CD4-positive, alpha-beta T cell treated with Interleukin-4 for 1 hour (primary cell): ENCODE measurements at places on chromosomes 7 and 10.

DNA sequence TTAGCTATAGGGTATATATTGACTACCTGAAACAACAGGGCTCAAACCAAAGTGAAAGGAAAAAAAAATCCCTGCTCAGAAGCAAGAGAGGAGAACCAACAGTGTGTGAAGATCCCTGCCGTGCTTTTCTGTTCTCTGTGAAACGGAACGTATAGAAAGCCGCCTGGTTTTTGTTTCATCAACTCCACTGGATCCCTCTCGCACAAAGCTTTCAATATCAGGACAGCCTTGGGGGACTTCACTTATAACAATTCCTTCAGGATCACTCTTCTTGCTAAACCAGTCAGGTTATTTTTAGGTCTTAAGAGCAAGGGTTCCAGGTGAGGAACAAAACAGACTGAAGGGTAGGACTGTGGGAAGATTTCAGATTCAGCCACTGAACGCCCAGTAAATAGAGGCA is 151.1 kb upstream of the CACNA2D1 start:
- no peak for DNase-seq

DNA sequence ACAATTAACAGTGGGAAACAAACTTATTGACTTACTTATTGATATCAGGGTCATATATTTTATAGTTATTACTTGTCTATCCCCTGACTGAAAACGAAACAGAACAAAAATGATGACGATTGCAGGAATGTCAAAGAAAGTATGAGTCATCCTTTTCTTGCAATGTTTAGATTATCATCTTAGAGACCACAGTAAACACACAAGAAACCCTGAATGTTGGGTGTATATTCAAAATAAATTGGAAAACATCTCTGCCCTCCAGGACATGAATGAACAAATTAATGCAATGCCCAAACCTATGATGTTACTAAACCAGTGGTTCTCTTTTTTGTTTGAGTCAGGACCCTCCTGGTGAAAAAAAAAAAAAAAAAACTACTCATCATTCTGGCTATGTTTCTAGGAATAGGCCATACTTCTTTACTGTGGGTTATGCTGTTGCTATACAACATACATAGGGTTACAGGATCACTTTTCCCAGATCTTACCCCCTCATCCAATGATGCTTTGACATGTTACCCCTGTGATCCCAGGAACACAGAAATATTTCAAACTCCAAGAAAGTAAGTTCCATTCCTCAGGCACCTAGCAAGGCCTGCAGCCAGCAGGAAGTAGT is 623.4 kb upstream of the IGFBP3 start:
- DNase-seq: no peak

DNA sequence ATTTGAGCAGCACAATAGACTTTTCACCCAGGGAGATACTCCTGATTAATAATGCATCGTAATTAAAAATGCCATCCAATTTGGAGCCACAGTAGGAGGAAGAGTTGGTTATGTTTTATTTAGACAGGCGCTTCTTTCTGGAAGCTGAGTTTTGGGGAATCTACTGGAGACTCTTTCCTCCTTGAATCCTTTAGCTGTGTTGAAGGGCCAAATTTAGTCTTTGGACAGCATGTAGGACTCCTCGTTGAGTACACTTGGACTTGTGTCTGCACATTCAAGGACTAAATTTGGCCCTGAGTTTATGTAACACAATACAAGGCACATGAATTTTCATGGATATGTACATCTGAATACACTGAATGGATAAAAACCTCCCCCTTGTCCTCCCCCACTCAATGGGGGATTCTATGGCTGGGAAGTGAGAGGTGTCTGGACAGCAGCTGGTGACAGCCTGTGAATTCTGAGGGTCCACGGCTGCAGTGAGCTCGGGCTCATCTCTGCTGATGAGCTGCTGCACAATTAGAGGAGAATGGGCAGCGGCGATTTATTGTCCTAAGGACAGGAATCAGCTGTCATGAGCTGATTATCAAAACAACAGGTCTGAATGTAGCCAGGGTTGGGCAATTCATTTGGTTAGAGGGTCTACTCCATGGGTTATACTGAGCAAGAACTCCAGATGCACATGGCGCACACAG is 95.2 kb downstream of the PRTFDC1 start:
- DNase-seq: no peak

GRCh38 chr10:90846746-90847145 is 11.1 kb downstream of the HTR7 start:
- no peak for DNase-seq

DNA sequence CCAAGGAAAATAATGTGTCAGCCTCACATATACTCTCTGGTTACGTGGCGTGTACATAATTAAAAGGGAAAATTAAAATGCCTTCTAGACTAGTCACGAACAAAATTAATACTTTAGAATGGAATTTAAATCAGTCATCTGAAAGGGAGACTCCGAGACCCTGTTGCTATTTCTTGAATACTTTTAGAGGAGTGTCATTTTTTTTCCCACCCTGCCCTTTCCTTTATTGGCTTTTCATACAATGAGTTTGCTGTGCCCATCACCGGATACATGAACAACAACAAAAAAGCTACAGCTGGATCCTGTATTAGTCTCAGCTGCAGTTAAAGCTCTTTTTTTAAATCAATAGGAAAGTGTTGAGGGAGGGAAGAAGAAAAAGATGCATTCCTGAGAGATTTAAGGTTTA is 20.1 kb downstream of the CYTH3 start:
- no peak for DNase-seq

GRCh38 chr10:112721080-112721698 is 228.9 kb upstream of the TCF7L2 start:
- no peak for DNase-seq

- DNase-seq: no peak
Measured at GRCh38 chr10:44856696-44857095, 54.4 kb upstream of the TMEM72 start.

DNA sequence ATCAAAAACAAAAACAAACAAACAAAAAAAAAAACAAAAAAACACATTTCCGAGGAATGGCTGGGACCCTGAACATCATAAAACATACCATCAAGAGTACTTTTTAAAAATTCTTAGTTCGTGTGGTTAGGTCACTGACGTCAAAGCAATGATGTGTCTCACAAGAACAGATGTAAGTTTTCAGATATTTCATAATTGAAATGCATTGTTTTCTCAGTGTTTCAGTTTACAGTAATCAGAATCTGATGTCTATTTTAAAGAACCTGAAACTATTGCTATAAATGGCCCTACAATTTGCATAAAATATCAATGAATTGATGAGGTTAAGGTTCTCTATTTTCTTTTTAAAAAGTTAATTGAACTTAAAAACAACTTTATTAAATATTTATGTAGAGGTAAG is 103.7 kb upstream of the HGF start:
- DNase-seq: no peak

GRCh38 chr10:17209881-17210280 is 8.4 kb upstream of the TRDMT1 start:
- no peak for DNase-seq

DNA sequence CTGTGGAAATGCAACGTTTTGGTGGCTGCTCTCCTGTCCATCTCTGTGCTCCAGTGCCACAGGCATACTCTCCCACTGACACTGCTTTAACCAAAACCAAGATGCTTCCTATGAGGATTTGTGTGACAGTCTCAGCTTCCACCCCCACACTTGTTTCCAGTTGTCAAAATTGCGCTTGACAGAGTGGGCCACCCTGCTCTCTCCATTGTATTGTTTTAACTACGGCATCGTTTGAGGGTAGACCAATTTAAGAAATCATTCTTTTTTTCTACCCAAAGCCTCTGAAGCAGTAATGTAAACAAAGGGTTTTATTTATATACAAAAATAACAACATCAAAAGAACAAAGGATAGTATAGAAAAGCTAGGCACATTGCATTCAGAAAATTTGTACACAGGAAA is 178.0 kb downstream of the INHBA start:
- no peak for DNase-seq

DNA sequence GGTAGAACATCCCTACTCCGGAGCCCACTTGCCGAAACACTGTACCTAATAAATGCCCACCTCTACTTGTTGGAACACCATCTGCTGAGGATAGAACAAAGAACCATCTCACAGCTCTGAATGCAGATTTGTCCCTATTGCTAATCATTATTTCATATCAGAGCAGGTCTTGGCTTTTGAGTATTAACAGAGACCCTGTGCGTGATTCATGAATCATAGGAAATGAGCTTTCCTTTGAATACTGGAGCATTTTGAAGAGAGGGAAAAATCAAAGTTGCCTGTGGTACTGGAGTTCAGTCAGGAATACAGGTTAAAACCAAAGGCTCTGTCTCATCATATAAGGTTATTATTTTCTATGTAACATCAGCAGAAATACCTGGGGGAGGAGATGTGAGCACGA is 1132.3 kb downstream of the XPNPEP1 start:
- DNase-seq: no peak

DNA sequence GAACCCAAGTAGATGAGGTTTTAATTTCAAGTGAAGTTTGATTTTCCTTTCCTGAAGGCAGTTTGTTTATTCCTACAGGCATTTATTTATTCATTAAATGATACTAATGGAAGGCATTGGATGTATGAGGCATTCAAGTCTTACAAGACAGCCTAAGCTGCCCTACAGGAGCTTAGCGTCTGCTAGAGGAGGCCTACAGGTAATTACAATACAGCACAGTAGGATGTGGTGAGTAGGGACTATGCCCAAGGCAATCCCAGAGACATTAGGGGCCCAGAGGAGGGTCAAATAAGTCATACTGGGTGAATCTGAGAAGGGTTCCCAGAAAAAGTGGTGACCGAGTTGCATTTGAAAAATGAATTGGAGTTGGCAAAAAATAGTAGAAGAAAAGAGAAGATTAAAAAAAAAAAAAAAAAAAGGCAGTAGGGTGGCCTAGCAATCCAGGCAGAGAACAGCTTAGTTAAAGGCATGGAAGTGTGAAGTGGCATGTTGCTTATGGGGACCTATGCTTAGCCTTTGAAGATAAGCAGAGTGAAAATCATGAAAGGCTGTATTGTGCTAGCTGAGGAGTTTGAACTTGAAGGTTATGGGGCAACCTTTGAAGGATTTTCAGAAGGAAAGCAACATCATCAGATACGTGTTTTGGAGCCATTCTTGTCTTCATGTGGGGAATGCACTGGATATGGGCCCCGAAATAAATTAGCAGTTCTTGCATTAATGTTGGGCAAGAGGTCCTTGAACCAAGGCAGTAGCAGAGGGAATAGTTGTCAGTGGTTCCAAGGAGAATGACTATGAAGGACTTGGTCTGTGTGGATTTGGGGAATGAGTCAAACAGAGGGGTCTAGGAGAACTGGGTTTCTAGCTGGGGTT is 65.5 kb downstream of the SNX10 start:
- no peak for DNase-seq

DNA sequence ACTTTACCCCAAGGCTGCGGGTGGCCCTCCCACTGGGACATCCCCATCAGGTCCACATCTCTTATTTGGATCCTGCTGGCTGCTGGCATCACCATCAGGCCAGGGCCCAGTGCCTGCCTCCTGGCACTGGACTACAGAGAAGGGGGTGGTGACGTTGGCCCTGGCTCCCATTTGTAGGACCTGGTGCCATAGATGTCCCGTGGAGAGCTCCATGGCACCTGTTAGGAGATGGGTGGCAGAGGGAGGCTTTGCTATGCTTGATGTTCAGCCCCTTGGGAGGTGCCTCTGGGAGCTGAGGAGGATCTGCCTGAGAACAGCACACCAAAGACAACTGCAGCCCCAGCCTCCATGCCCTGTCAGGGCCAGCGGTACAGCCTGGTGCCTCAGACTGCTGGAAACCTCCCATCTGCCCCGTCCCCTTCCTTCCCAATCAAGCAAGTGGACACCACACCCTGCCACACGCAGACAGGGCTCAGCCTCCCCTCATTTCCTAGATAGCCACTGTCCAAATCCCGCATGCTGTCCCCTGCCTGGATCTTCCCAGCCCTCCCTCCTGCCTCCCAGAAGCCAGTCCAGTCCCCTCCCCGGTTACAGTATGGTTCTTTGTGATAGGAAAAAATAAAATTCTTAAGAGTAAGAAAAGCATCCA is 230.0 kb upstream of the GRB10 start:
- DNase-seq: no peak

DNA sequence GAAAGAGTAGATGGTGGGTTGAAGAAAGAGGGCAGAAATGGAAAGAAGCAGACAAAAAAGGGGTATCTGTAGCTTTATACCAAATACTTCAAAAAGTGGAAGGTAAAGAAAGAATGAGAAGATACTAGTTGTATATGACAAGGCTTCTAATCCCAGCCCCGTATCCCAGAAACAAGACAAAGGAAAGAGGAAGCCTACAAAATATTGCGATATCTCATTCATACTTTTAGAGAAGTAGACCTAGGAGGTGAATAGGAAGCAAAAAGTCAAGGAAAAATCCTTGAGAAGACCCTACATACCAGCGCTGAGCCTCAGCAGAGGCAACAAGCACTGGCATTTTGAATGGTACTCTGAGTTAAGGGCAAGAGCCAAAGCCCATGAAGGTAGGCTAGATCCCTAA is 26.6 kb downstream of the PHTF2 start:
- no peak for DNase-seq

DNA sequence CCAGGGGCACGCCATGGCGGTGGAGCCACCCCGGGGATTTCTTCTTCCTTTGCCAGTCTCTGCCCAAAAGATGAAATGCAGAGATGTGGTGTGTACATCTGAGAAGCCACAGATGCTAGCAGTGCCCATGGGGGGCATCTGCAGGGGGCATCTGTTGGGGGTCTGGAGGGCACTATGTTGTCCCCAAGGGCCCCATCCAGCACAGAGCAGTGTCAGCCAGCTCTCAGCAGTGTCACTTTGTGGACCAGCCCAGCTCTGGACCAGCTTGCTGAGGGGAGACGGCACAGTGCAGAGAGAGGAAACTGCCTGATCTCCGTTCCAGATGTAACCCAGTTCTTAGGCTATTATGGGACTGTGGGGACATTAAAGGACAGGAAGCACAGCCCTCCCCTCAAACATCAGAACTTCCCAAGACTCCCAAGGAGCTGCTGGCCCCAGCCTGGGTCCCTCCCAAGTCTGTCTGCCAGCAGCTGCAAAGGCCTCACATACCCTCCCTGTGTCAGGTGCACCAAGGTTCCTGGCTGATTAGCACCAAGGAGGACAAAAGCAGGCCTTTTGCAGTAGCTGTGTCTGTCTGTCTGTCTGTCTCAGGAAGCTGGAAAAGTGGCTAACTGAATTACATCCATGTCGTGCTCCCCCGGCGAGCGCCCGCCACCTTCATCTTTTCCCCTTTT is 536.5 kb downstream of the PTPRN2 start:
- no peak for DNase-seq

DNA sequence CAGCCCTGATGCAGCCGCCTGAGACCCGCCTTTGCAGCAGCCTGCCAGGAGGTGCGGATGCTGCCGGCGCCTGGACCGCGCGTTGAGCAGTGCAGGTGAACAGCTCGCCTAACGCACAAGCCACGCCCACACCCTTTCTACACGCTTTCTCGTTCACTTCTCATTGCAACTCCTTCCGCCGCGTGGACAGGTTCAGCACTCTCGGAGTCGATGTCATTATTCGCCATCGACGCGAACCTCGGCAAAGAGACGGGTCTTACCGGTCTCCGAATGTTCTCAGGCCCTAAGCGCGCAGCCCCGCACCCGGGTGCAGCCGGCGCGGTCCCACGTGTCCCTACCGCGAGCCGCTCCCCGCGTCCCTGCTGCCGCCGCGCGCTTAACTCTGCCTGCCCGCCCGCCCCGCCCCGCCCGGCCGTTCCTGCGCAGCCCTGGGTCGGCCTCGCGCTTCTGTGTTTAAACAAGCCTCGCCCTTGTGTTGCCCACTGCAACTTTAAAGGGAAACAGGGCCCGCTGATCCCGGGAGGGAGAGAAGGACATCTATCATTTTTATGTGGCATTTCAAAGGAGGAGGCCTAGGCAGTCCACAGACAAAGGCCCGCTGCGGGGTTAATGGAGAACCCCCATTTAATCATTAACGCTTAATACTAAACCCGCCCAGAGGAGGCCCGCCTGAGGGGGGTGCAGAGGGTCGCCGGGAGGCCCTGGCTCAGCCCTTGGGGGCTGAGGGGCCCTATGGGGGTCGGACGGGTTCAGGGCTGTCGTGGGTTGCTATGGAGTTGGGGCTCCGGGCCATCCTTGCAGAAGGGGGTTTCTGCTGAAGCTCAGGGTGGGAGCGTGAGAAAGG is 128.5 kb downstream of the WDR11 start:
- peak; percentile 14 for DNase-seq
